Upper lobe of right lung (tissue), 1 donor: ENCODE measurements at places on chromosomes 13 and 19. TPM values are rescaled to one million over a fixed set of nuclear protein-coding genes. Genes with fewer than 3 reads are reported as not detected.

Gene RDH13
- total RNA-seq, result 30.0 TPM

Gene VSIG10L
- total RNA-seq, result 2.1 TPM

Gene TMEM255B
- total RNA-seq, result 43.6 TPM

Gene SH2D3A
- total RNA-seq, result 26.0 TPM

Gene B3GNT8
- total RNA-seq, result 31.3 TPM

Gene ERICH4
- not detected for total RNA-seq

Gene PSPN
- total RNA-seq, result 1.7 TPM

Gene MYO1F
- total RNA-seq, result 106 TPM

Gene OR7A5
- total RNA-seq, result not detected

Gene CYP4F8
- 2.1 TPM for total RNA-seq

Gene PPFIA3
- total RNA-seq, result 10.7 TPM

Gene OLFM2
- total RNA-seq, result 14.6 TPM

Gene GGN
- not detected for total RNA-seq

Gene LHFPL6
- total RNA-seq, result 80.0 TPM
